ENCODE measurements at places on chromosomes 2 and 18. TPM values are rescaled to one million over a fixed set of nuclear protein-coding genes. Genes with fewer than 3 reads are reported as not detected.

DNA sequence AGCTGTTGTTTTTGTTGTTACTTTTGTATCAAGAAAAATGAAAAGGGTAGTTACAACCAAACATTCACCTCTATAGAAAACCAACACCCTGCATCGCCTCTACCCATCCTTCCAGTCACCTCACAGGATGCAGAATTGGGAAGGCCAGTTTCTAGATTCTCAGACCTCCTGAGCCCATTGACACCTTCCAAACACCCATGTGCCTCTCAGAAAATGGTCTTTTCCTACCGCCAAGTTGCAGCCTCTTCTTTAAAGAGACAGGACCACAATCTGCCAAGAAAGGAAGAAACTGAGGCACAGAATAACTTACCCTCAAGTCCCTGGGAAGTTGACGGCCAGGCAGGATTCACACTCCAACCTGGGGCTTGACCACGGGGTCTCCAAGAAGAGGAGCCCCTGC is 101.4 kb downstream of the TNS1 start:
- no peak for DNase-seq

- DNase-seq, result no peak
These were observed 3.9 kb upstream of the SERPINB2 start for GRCh38 chr18:63883617-63884016.

- no peak for DNase-seq
These were observed 29.9 kb upstream of the TRIB2 start for GRCh38 chr2:12686708-12687283.

DNA sequence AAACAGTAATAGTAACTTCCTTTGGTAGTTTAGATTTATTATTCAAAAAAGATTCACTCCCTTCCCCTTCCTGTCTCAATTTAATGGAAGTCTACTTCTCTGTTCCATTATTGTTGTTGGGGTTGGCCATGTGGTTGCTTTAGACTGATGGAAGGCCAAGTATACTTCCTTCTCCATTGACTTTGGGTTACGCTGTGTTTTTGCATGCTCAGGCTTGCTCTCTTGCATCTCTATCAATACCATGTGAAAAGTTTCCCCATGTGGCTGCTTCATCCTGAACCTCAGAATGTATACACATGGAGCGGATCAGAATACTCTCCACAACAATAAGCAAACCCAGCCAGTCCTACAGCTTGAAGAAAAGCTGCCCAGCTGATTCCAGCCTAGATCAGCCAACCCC is 20.3 kb downstream of the CFAP210 start:
- DNase-seq, result no peak

GRCh38 chr2:193482557-193482956 is 1287.8 kb upstream of the TMEFF2 start:
- DNase-seq, result no peak

DYSF gene
- total RNA-seq, result 19.5 TPM

R3HDM1 gene
- 39.7 TPM for total RNA-seq

CYRIA gene
- total RNA-seq, result 37.4 TPM
